ENCODE measurements at places on chromosomes 7 and 10.

GRCh38 chr10:129933456-129934092, 30.5 kb downstream of the EBF3 start:
- DNase-seq, result no peak

DNA sequence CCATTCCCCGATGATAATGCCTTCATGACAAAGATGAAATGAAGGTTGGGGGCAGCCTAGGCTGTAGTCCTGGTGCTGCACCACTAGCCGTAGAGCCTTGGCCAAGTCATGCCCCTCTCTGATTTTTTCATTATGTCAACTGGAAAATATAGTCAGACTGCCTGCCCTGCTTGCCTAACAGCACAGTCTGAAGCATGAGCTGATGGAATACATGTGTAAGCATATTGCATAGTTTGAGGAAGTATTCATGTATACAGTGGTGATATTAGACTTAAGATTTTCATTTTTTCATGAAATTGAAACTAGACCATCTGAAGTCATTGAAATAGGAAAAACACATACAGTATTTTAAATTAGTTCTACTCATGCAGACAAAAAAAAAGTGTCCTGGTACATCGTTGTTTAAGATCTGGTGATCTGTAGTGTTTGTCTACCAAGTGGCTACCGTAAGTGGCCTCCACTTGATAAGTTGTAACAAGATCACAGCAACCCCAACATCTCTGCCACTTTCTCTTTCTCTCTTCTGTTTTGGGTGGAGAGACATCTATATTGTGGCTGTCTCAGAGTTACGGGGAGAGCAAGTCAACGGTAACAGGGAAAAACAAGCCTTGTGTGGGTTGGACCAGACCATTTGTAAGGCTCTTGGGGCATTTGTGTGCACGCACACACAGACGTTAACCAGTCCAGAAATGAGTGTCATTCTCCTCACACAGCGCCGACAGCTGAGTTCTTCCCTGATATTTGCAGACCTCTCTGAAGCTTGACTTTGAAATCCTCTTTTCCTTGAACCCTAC, 716.6 kb upstream of the GALNT17 start:
- no peak for DNase-seq

GRCh38 chr10:124288928-124289850, 129.5 kb downstream of the OAT start:
- DNase-seq, result no peak

DNA sequence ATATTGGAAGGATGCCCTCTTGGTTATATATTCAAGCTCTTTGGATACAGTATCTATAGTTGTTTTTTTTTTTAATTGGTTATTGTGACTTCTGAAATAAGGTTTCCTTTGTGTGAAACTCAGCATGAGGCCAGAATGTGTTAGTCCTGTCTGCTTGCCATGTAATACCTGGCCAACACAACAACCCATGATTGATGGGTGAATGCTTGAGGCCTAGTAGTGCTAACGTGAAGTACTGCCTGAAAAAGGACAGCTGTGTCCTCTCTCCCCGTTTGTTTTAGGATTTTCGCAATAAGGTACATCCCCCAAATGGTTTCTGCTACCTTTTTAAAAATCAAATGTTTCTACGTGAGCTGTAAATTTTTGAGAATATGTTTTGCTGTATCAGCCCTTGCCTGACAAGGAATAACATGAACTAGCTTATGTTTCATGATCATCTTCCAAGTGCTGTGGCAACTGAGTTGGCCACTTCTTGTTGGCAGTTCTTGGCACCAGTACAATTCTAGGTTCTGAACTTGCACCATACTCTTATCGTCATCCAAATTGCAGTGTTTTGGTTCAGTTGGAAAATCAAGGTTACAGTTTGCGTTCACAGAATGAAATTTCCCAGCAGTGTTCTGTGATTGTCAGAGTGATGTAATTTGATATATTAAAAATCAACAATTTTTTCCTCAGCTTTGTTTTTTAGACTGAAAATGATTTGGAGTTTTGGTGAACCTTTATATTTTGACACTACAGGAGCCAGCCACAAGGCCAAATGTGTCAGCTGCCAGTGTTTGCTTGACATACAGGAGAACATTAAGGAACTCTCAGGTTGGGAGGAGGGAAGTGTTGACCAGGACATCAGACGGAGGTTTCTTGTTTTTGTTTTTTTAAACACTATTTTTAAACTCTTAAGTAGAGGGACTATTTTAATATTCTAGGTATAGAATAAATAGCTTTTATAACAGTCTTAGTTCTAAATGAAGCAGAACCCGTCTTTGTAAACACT, 13.5 kb upstream of the ASCC1 start:
- DNase-seq, result no peak

GRCh38 chr10:63197344-63198092, 64.4 kb downstream of the NRBF2 start:
- no peak for DNase-seq

DNA sequence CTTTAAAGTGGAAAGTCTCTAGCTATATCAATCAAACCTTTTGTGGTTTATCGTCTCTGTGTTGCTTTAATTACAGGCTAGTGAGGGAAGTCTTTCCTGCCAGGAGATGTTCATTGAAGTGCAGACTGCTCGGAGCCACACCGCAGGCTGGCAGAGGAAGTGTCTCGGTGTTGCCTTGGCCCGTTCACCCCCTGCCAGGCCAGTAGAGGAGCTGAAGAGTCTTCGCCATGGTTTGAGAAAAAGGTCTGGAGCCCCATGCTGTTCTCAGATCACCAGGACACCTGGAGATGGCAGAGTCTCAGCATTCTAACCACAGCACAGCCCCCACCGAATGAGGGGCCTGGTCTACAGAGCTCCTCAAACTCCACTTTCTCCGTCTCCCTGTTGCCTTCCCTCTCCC, 275.9 kb upstream of the PLPP4 start:
- no peak for DNase-seq

All from stimulated activated CD4-positive, alpha-beta T cell treated with anti-CD3 and anti-CD28 coated beads, Interleukin-1b, Interleukin-23, amount 100 ng/mL, for 48 hours (primary cell).